ENCODE measurements at places on chromosomes 3 and 15.
A peak's percentile ranks its signal among the peaks of the same experiment; 100 is the strongest.

GRCh38 chr15:52790169-52790708 is at the start of gene ONECUT1:
Gene ONECUT1, minus strand, starts transcription at chr15:52790336. Its CDS starts 452 bp downstream, at chr15:52789884.
- peak; percentile 71 for DNase-seq

DNA sequence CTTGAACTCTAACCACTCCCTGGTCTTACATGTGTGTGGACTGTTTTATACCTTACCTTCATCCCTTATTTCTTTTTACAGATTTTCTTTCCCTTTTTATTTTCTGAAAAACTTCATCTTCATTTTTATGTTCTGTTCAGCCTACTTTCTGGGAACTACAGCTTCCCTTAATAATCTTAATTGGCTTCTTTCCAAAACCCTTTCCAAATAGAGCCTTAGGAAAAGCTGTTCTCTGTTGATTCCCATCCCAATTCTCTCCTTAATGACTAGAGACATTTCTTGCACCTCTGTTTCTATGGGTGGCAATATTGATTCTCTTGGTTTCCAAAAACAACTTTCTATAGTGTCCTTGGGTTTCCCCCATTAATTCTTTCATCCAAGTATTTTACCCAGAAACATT is 134.8 kb downstream of the DUT start:
- DNase-seq = no peak

GRCh38 chr3:189593581-189593980 is 37.6 kb upstream of the TP63 start:
- no peak for DNase-seq

DNA sequence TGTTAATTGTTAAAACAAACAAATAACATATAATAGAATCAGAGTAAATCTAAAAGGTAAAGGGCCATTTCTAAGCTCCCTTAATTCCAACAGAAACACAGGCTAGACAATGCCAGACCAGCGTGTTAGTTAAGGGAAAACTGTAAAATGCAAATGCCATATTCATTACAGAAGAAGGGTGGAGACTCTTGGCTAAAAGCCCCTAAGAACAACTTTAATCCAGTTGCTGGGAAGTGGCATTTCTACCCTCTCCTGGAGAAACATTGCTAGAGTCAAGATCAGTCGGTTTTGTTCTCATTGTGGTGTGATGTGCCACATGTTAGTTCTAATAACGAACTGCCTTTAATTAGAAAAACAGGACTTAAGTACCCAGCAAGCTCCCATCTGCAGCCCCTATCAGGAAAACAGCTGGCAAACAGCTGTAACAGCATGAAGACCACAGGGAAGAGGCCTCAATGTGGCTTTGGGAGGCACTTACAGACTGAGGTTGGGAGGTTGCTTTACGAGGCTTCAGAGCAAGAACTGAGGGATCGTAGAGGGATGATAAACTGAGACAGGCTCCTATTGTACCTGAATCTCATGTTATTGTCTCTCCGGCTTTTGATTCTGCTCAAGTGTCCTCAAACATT is 1134.8 kb downstream of the ROBO1 start:
- DNase-seq = no peak

DNA sequence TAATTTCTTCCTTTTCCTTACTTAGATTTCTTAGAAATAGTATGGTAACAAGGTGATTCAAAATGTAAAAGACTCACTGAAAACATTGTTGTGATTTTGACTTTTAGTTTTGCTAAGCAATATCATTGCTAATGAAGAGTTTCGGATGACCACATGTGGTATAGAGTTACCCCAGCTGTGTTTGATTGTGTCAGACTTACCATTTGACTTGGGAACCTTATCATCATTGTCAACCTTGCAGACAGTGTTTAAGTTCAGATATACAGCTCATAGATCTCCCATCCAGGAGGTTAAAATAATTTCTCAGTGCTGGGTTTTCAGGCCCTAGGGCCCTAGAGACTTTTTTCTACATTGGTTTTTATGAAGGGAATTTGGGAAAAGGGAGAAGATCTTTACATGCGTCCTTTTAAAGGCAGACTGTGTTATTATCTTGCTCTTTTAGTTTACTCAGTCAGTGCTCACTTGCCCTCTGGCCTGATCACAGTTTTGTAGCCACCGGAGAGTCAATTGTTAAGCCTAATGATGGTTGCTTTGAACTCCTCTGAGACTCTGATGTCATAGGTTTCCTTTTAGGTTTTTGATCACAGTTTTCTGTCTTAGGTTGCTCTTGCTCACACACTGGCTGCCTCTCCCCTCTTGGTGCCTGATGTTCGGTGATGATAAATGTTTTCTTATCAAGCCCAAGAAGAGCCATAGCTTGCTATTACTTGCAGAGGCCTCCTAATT is 133.5 kb upstream of the ZPLD1 start:
- DNase-seq = no peak

- DNase-seq = no peak
These were observed 103.6 kb upstream of the ICE2 start for GRCh38 chr15:60582370-60583036.

GRCh38 chr3:44568561-44568960 is 13.6 kb downstream of the ZKSCAN7 start:
- no peak for DNase-seq

DNA sequence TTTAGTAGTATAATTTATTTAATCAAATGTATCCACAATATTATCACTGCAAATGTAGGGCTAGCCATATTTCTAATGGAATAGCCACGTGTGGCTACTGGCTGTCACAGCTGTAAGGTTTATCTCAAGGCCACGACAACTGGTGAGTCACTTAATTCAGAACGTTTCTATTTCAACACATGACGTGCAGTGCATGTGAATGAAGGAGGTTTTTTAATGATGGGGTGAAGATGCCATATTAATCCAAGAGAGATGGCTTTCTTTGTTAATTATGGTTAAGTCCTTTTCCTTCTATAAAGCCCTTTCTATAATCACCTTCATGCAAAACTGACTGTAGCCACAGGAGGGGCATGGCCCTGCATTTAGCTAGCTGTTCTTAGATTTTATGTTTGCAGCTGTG is 212.0 kb downstream of the FEZF2 start:
- no peak for DNase-seq

DNA sequence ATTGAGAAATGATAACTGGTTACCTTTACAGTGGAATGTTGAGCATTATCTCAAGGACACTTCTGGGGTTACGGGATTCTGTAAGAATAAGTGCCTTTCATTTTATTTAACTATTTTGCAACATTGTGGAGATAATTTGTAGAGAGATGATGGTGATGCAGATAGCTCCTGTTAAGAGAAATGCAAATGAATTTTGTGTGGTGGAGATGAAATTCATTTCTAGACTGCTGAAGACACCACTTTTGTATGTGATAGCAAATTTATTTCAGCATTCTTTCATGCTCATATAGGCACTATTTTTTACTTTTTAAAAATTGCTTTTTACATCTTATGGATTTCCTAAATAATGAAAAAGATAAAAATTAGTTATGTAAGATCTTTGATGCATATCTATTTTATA is 463.3 kb upstream of the CBLB start:
- no peak for DNase-seq

- no peak for DNase-seq
These were observed 43.2 kb upstream of the CMSS1 start for GRCh38 chr3:99774467-99774866.

DNA sequence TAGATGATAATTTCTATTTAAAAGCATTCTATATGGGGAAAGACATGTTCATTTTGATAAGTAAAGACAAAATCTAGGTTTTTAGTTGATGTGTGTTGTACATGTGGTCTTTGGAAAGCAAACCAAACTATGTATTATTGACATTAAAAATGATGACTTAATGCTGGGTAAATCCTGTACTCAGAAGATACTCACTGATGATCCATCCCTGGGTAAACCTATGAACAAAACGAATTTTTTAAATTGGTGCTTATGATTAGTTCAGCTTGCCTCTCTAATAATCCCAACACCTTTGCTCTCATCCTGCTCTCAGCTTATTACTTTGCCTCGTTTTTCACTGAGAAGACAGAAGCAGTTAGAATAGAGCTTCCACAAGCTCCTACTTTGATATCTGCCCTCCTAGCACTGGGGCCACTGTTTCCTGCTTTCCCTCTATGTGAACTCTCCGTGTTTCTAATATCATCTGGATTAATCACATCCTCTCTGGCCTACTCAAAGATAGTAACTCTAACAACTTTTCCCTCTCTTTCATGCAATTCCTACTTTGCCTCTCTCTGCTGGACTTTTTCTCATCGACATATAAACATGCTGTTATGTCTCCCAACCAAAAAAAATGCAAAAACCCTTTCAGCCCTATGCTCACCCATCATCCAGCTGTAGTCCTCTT is 29.3 kb downstream of the RARRES1 start:
- no peak for DNase-seq

GRCh38 chr3:25474052-25474451 is 46.0 kb downstream of the RARB start:
- DNase-seq = no peak

- DNase-seq = no peak
These were observed 57.5 kb upstream of the ITGA11 start for GRCh38 chr15:68489421-68489820.

DNA sequence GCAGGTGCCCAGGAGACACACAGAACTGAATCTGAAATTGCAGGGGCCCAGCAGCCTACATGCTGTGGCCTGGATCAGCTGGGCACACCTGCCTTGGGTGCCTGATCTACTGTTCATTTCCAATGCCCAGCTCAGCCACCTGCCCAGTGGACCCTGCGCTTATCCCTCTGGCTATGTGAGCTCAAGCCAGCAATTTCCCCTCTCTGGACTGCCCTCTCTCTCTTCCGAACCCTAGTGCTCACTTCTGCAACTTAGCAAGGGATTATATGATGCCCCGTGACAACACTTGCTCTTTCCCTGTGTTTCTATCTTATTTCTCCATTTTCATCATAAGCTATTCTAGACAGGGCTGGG is 276.0 kb downstream of the UACA start:
- DNase-seq = peak; percentile 24

- no peak for DNase-seq
These were observed 172.7 kb downstream of the MEGF11 start for GRCh38 chr15:66080717-66081398.

DNA sequence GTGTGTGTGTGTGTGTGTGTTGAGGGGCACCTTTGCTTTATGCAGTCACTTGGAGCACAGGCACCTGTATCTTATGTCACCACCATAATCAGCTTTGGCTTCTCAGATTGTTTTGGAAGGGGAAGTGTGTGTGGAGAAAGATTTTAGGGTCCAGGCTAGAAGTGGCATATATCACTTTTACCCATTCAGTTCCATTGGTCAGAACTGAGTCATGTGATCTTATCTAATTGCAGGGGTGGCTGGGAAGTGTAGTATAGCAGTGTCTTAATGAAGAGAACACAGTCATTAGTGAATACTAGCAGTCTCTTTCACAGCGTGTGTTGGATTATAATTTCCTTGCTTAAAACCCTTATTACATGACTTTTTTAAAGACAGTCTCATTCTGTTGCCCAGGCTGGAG is 20.6 kb downstream of the NCK1 start:
- no peak for DNase-seq

- no peak for DNase-seq
These were observed 96.9 kb upstream of the ROPN1 start for GRCh38 chr3:124088801-124089200.

DNA sequence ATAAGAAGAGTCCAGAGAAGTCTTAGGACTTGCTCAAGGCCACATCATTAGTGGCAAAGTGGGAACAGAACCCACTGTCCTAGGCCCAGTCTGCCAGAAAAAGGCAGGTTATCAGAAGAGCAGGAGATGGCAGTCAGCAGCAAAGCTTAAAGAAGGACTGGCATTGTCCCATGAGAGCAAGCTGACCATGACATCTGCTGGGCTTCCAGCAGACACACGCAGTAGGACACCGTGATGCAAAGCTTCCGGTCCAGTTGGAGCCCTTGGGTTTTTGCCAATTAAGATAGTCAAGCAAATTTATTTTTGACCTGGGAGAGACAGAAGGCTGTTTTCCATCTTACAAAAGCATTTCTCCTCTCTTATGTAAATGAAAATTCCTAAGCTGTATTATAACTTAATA is 42.1 kb downstream of the ZBTB38 start:
- DNase-seq = peak; percentile 70

DNA sequence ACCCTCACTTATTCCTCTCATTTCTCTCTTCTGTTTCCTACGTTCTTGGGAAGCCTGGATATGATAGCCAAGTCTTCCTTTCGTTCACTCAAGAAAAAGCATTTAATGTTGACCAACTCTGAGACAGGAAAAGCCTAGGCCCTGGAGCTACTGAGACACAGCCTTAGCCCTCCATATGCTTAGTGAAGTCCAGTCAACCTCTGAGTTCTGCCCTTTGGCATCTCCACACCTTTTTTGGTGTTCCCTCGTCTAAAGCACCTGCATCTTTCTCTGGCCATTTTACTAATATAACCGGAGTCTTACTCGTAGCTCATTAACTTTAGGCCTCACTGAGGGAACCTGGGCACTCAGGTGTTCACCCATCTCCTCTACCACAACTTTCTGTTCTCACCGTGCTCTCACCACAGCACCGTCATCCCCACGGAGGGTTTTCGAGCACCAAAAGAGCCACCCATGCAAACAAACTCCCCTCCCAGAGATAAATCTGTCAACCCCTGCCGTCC is 632 bp downstream of the MTHFS start:
- DNase-seq = no peak

- DNase-seq = no peak
These were observed 85.0 kb upstream of the XCR1 start for GRCh38 chr3:46112296-46112695.

DNA sequence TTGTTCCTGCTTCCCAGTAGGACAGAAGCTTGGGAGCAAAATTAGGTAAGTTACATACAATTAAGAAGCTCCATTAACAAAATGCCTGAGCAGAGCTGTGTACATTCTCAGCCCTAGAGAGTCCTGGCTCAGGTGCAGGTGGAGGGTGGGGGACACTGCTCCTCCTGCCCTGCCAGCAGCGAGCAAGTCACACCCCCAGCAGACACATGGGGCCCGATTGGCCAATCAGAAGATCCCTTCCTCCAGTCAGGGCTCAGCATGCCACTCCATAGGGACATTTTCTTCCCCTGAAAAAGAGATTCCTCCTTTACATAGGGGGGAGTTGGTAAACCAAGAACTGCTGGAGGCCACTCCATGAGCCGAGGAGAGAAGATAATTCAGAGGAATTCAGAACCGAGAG is 62.1 kb downstream of the PLXNA1 start:
- DNase-seq = peak; percentile 24

DNA sequence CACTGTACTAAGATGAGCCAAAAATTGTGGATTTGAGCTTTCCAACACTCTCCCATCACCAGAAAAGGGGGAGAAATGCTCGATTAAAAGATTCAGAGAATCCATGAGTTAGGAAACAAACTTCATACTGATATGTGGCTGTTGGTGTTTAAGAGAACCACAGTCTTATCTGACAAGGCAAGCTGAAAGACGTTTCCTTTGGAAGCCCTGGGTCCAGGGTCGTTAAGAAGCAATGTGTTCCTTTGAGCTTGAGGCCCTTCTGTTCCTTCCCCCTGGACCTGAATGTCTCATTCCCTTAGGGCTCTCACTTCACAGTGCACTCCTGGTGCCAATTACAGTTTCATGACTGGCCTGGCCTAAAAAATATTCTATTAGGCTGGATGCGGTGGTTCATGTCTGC is 524.8 kb upstream of the PPP2R3A start:
- DNase-seq = no peak
